ENCODE measurements at places on chromosomes 3 and 15.

DNA sequence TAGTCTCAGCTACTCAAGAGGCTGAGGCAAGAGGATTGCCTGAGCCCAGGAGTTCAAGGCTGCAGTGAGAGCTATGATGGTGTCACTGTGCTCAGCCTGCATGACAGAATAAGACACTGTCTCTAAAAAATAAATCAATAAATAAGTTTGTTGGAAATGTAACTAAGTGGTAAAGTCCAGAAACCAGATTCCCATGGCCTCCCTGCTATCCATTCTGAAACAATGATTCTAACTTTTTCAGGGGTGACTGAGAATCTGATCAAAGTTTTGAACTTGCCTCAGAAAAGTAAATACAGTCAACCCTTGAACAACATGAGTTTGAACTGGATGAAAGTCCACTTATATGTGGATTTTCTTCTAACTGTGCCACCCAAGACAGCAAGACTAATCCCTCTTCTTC is 86.2 kb downstream of the NBEAL2 start:
- no peak for DNase-seq

DNA sequence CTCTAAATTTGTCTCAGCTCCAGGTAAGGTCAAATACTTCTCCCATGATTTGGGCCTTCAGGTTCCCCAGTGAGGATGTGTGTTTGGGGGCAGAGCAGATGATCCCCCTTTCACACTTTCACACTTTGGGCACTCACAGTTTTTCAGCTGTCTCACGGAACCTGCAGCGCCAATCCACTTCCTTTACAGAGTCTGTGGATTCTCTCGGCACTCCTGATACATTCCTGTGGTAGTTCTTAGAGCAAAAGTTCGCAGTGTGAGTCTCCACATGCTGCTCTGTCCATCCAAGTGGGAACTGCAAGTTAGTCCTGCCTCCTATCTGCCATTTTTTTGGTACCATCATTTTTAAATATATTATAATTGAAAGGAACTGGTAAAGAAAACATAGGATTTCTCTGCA is 20.2 kb upstream of the CPOX start:
- DNase-seq, result peak; percentile 31

DNA sequence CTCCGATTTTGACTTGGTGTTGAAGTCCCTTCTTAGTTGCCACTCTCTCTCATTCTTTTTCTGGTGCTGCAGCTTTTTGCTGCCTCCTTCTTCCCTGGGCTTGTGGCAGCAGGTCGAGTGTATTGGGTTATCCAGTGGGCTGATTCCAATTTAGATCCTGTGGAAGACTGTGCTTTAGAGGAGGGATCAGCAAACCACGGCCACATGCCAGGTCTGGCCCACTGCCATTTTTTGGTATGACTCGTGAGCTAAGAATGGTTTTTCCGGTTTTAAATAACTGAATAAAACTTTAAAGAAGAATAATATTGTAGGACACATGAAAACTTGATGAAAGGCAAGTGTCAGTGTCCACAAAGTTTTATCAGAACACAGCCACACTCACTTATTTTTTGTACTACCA is 330.5 kb downstream of the ROBO2 start:
- DNase-seq, result peak; percentile 86

- peak; percentile 55 for DNase-seq
Observed at GRCh38 chr3:25424614-25425013, 3.4 kb upstream of the RARB start.

DNA sequence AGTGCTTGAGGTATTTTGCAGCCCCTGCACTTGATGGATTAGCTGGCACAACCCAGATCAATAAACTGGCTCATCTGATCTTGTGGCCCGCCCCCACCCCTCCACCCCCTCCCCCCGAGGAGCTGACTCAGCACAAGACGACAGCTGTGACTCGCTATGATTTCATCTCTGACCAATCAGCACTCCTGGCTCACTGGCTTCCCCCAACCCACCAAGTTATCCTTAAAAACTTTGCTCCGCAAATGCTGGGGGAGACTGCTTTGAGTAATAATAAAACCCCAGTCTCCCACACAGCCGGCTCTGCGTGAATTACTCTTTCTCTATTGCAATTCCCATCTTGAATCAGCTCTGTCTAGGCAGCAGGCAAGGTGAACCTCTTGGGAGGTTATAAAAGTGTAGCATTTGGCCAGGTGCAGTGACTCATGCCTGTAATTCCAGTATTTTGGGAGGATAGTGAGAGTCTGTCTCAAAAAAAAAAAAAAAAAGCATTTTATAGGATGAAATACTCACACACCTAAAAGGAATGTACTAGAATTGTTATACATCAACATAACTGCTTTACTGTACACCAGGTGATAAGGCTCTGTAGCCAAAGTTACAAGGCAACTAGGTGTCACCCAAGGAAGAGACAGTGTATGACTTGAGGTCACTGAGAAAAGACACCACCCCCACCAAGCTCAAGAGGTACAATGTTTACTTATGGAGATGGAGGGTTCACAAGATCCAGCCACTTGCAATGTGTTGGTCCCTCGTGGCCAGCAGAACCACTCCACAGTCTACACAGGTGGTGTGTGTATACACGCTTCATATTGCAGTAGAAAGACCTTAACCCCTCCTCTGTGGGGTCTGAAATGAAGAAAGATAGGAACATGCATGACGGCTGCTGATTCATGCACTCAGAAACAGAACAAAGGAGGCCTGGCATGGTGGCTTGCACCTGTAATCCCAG is 8.6 kb downstream of the ZNF445 start:
- DNase-seq, result peak; percentile 49

DNA sequence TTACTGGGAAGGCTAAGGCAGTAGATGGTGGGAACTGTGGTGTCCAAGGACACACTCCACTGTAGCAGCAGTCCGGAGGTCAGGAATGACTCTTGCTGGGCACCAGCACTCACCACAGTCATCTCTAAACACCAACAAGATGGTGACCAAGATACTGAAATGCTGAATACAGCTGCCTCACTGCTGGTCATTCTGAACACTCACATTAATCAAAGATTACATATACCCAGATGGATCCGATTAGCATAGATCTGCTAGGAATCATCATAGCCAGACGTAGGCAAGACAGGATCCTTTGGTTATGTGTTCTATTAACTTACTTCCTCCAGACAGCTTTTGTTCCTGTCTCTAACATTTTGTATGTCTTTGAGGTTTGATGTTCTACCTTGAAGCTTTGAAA is 134.9 kb upstream of the BFSP2 start:
- no peak for DNase-seq

DNA sequence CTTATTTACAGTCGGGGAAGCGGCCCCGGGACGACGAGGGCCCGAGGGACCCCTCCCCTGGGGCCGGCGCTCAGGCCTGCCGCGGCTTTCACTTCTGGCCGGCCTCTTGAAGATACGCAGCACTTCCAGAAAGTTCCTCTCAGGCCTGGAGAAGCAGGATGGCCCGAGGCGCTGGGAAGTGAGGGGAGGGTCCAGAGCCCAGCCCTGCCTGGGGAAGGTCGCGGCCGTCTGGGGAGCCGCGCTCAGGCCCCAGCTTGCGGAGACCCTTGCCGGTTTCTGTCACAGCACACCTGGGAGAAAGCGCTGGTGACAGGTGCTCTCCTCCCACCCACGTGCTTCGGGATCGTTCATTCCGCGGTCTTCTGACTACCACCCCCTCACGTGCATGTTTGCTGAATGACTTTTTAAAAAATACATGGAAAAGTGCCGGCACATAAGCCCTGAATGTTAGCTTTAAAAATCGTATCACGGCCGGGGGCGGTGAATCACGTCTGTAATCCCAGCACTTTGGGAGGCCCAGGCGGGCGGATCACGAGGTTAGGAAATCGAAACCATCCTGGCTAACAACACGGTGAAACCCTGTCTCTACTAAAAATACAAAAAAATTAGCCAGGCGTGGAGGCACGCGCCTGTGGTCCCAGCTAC is 727 bp upstream of the TM2D3 start:
- no peak for DNase-seq

DNA sequence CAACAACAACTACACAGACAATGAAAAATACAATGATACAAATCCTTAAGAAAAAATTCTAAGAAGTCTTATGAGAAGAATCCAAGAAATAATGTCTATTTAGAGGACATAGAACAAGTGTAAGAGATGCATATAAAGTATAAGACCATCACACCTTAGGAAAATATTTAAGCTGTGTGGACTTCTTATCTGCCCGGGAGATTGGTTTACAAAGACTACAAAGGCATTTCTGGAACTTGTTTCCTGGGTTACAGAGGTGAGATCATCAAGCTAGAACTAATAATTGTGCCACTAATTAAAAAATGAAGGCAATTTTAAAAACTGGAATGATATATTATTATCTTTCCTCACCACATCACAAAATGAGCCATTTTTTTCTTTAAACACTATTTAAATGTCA is 507.1 kb downstream of the GRM7 start:
- DNase-seq, result no peak

DNA sequence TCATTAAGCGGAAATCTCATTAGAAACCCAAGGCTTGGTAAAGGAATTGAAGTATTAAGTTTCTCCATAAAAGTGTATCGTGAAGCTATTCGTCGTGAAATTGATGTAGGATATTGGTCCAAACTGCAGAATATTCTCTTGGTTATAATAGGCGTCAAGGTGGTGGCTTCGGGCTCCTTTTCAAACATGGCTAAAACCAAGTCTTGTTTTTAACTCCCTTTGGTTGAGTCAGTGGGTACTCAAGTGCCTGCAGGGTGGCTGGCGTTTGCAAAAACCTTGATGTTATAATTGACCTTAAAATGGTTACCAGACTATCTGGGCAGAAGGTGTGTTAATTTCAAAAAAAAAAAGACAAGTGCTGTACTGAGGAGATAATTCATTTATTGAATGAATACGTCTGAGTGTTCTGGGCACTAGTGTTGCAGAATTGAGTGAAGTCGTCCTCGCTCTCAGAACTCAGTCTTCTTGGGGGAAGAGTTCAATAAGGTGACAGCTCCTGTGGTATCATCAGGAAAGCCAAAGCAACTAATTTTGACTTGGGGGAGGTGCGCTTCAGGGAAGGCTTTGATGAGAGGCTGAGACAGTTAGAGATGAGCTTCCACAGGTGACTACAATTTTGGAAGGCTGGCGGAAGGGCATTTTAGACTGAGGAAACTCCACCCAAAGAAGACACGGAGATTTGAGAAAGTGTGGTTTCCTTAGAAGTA is 1.5 kb downstream of the UBE2Q2 start:
- no peak for DNase-seq

DNA sequence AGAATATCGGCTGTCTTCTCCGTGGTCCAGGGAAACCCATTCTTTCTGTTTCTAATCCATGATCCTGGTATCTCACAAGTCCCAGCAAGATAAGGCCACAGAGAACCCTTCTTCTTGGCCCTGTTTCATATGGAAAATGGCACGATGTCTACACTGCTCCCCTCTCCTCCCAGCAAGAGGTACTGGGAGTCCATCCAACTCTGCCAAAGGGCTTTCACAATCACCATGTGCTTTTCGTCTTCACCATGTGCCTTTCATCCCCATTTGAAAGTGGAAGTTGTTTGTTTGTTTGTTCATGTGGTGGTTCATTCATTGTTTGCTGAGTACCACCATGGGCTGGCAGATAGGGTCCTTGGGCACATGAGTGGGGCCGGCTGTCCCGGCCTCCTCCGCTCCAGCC is 5.5 kb downstream of the ITIH3 start:
- no peak for DNase-seq

DNA sequence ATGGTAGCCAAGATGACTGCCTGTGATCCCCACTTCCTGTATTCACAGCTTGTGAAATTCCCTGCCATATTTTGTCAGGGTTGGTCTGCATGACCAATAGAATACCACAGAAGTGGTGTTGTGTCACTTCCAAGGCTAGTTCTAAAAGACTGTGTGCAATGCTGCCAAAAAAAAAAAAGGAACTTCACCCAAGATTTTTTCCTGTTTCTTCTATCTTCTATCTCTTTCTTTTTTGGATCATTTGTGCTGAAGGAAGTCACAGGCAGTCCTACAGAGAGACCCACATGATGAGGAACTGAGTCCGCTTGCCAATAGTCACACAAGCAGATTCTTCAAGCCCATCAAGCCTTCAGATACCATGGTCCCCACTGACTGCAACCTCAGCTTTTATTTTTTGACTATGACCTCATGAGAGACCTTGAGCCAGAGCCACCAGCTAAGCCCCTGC is 18.1 kb upstream of the RAF1 start:
- peak; percentile 46 for DNase-seq

DNA sequence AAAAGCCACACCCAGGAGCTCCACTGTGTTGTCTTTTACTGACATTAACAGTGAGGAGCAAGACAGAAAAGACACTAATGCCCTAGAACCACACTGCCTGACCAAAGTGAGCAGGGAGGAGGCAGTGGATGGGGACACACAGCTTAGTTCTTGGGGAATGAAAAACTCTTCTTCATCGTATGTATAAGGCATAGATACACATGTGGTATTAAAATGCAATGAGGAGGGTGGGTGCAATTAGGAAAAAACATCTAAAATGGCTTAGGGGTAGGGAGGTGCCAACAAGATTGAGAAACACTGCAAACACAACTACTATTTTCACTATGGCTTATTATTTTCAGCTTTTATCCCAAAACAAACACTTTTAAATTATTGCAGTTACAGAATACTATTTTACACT is 15.5 kb downstream of the KLHL25 start:
- DNase-seq, result no peak

- DNase-seq, result no peak
Observed at GRCh38 chr15:50365971-50366370, 11.0 kb upstream of the GABPB1 start.

DNA sequence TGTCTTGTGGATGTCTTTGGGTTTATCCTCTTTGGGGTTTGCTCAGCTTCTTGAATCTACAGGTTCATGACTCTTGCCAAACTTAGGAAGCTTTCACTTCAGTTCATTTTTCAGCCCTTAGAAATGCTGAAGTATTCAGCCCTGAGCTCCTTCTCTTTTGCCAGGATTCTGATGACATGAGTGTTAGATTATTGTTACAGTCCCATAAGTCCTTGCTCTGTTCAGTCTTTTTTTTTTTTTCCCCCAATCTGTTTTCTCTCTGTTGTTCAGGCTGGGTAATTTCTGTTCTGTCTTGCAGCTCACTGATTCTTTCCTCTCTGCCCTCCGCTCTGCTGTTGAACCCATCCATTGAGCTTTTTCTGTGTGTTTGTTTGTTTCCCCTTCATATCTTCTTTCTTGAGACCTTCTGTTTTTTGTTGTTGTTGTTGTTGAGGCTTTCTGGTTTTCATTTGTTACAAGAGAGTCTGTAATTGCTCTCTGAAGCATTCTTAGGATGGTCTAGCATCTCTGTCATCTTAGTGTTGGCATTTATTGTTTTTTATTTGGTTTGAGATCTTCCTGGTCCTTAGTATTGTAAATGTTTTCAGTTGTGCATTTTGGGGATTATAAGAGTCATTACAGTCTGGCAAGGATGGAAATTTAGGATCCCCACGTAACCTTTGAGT is 18.4 kb downstream of the LRCH3 start:
- peak; percentile 61 for DNase-seq

DNA sequence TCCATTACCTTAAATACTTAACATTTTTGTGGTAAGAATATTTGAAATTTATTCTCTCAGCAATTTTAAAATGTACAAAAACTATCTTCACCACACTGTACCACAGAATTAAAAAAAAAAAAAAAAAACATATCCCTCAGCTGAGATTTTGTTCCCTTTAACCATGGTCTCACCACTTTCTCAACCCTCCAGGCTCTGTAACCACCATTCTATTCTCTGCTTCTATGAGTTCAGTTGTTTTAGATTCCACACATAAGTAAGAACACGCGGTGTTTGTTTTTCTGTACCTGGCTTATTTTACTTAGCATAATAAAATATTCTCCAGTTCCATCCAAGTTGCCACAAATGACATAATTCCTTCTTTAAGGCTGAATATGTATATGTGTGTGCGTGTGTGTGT is 41.5 kb downstream of the CSNK1G1 start:
- DNase-seq, result no peak
